ENCODE measurements at places on chromosomes 13 and 19. TPM values are rescaled to one million over a fixed set of nuclear protein-coding genes. Genes with fewer than 3 reads are reported as not detected.

The FFAR3 gene
- not detected for total RNA-seq

The HSH2D gene
- 25.2 TPM for total RNA-seq

The ZNF547 gene
- total RNA-seq: 7.4 TPM

The LILRB4 gene
- 0.47 TPM for total RNA-seq

The ZNF565 gene
- total RNA-seq: 7.2 TPM

The ZNF763 gene
- 15.7 TPM for total RNA-seq

The PEPD gene
- 31.6 TPM for total RNA-seq

The PPP5C gene
- total RNA-seq: 47.7 TPM
